Stimulated activated CD4-positive, alpha-beta T cell treated with anti-CD3 and anti-CD28 coated beads, Interleukin-1b, Interleukin-23, amount 100 ng/mL, for 1 hour (primary cell): ENCODE measurements at places on chromosomes 3 and 15.

- no peak for DNase-seq
These were observed 52.9 kb downstream of the EIF4E3 start for GRCh38 chr3:71672340-71672739.

DNA sequence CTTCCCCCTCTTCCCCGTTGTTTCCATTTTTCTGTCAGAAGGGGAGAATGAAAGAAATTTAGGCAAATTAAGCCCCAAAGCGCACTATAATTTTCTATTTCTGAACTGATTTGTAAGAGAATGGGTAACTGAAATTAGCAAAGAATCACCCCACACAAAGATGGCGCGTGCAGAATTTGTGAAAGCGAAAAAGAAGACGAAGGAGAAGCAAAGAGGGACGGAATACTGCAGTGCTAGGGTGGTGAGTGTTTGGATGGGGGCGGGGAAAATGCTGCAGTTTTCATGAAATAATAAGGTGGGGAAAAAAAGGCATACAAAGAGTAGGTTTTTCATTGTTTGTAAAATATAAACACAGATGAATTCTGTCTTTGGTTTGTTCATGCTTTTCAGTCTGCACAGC lies 4.6 kb upstream of the CTNNB1 start:
- DNase-seq: no peak

GRCh38 chr3:99568663-99569335 lies 69.6 kb upstream of the COL8A1 start:
- no peak for DNase-seq

- DNase-seq: no peak
These were observed 169.4 kb downstream of the KLHL25 start for GRCh38 chr15:85625166-85625830.

DNA sequence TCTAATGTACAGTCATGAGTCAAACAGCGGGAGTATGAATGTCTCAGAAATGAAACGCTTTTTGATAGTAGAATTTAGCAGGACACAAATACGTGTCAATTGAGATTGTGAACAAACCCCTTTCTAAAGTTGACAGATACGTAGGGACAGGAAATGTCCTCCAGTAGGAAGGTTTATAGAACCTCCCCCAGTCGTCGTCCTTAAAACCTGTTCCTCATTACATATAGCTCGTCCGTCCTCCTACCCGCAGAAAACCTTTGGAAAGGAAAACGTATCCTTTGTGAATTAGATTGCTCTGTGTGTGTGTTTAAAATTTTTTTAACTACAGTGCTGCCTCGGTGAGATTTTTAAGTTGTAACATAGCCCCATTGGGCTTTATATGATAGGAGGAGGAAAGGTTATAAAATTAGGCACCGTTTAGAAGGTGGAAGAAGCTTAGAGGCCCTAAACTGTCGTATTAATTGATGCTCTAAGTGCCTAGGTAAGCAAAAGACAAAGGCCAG lies 4.1 kb downstream of the UBE2E1 start:
- no peak for DNase-seq

- DNase-seq: no peak
These were observed 57.7 kb downstream of the SUMF1 start for GRCh38 chr3:4409415-4409814.
